ENCODE measurements at places on chromosomes 5 and 9. TPM values are rescaled to one million over a fixed set of nuclear protein-coding genes. Genes with fewer than 3 reads are reported as not detected.

DNA sequence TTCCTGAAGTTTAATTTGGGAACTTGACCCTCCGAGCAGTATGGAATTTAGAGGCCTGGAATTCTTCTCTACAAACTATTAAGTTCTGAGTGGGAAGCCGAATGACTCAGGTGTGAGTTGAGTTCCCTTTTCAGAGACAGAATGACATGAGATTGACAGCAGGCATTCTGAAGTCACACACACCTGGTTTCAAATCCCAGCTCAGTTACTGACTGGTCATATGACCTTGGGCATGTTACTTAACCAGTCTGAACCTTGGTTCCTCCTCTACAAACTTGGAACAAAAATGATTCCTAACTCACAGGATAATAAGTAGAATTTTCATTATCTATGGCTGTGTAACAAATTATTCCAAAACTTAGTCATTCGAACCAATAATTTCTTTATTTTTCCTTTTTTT, 45.5 kb upstream of the GPBP1 start:
- H3K36me3 ChIP-seq, result no peaks in the 10 kb centered on the region
- H3K27ac ChIP-seq, result no peak overlapping the region
- DNase-seq, result no peak
- no peak overlapping the region for H3K4me3 ChIP-seq
- no peaks in the 10 kb centered on the region for H3K4me1 ChIP-seq
- no peaks in the 10 kb centered on the region for H3K27me3 ChIP-seq

- H3K27ac ChIP-seq, result no peak overlapping the region
- H3K4me1 ChIP-seq, result no peaks in the 10 kb centered on the region
- H3K36me3 ChIP-seq, result no peaks in the 10 kb centered on the region
- no peak overlapping the region for H3K4me3 ChIP-seq
- no peaks in the 10 kb centered on the region for H3K27me3 ChIP-seq
- DNase-seq, result no peak
Observed at GRCh38 chr5:150559701-150560100, 51.8 kb downstream of the NDST1 start.

DNA sequence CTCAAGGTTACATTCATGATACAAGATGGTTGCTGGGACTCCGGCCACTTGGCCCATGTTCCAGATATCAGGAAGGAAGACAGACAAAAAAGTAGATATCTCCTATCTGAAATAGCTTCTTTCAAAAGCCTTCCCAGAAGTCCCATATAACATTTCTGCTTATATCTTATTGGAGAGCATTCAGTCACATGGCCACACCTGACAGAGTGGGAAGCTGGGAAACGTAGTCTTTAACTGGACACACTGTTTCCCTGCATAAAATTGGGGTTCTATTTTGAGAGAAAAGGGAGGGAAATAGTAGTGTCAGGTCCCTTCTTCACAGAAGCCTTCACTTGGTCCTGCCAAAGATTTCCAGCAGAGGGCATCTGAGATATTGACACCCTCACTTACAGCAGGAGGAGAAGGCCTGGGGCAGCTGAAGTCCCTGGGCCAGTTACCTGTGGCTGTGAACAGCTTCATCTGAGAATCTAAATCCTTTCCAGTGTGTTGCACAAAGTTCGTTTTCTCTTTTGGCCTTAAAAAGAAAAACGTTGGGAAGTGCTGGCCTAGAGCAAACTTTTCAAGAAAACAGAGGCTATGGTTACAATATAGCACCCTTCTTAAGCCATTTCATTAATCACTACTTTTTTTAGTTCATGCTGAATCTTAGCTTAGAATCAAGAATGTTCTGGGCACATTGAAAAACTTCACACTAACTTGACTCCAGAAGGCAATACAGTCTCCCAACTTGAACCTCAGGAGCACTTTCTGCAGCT, 33.5 kb downstream of the SPEF2 start:
- no peak for DNase-seq
- H3K36me3 ChIP-seq, result no peaks in the 10 kb centered on the region
- no peak overlapping the region for H3K4me3 ChIP-seq
- no peaks in the 10 kb centered on the region for H3K4me1 ChIP-seq
- no peaks in the 10 kb centered on the region for H3K27me3 ChIP-seq

GRCh38 chr5:68924481-68925145, 169.2 kb upstream of the SLC30A5 start:
- no peaks in the 10 kb centered on the region for H3K27me3 ChIP-seq
- DNase-seq, result no peak
- H3K36me3 ChIP-seq, result no peaks in the 10 kb centered on the region
- no peak overlapping the region for H3K4me3 ChIP-seq
- no peaks in the 10 kb centered on the region for H3K4me1 ChIP-seq
- H3K27ac ChIP-seq, result no peak overlapping the region

DNA sequence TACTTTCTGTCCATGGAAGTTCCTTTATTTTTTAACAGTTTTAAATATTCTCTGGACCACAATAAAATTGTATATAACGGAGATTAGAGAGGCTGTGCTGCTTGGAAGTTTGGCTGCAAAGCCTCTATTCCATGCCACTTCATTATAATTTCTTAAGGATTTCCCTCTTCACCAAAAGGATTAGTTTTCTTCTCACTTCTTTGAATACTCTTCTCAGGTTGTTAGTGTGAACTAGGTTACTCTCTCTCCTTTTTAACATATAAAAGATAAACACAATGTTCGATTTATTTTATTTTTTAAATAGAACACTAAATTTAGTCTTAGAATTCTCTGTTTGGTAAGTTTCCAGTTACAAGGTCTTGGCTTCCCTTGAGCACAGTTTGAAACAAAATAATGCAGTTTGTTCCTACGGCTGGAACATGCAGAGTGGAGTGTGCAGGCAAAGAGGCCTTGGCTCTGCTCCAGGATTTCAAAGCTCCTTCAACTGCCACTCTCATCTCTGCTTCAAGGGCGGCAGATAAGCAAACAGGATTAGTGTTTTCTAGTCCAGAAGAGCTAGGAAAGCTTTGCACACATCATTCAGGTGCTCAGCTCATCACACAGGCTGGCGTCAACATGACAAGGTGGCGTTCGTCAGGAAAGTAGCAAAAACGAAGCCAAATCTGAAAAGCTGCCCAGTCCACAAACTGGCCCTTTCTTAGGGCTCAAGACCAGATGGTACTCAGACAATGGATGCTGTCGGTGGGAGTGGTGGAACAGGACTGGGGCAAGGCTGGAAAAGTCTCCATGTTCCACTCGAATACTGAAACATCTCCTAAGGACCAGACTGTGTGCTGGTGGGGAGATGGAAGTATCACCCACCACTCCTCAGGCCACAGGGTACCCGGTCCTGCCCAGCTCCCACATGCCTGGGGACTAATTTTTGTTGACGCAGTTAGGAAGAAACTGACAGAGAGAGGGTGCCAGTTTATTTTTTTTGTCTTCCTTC, 286.6 kb downstream of the CRB2 start:
- H3K4me1 ChIP-seq, result peaks cover 20% of the 10 kb centered on the region
- DNase-seq, result no peak
- no peak overlapping the region for H3K4me3 ChIP-seq
- H3K27me3 ChIP-seq, result no peaks in the 10 kb centered on the region

DNA sequence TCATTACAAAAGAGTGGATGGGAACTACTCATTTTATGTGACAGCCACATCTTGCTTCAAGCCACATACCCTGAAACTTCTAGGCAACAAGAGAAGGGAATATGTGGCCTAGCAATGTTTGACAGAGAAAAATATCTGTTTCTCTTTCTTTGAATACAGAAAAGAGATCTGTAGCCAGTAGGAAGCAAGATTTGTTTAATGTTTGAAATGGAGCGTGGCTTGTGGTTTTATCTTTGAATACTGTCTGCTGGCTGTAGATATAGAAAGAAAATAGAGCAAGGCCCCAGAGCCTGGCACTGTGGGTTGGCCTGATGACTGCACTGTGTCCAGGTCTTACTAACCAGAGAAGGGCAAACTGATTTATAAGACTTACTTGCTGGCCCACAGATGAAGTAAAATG, 133.8 kb downstream of the ARHGEF28 start:
- no peaks in the 10 kb centered on the region for H3K27me3 ChIP-seq
- H3K36me3 ChIP-seq, result no peaks in the 10 kb centered on the region
- H3K27ac ChIP-seq, result no peak overlapping the region
- no peaks in the 10 kb centered on the region for H3K4me1 ChIP-seq
- no peak overlapping the region for H3K4me3 ChIP-seq

DNA sequence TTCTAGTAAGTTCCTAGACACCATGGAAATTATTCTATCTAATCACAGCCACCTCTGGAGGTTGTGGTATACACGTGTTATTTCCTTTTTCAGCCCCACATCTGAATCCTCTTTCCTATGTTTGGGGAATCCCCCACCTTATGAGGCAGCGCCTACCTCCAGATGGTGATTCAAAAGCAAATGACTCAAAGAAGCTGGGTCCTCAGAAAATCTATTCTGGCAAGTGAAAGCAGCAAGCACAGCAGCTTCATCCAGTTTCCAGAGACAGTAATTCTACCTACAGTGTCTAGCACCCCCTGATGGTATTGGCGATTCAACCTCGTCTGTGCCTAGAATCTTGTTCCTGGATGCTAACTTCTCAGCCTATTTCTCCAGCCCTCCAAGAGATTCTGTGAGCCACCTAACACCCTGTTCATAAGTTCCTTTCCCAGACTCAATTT, 43.0 kb downstream of the STRBP start:
- H3K27me3 ChIP-seq, result no peaks in the 10 kb centered on the region
- H3K4me3 ChIP-seq, result no peak overlapping the region
- no peak overlapping the region for H3K27ac ChIP-seq
- DNase-seq, result no peak

- no peaks in the 10 kb centered on the region for H3K27me3 ChIP-seq
- no peaks in the 10 kb centered on the region for H3K36me3 ChIP-seq
- no peak overlapping the region for H3K27ac ChIP-seq
- no peak for DNase-seq
Observed at GRCh38 chr5:169424279-169424655, 123.3 kb upstream of the SLIT3 start.

DNA sequence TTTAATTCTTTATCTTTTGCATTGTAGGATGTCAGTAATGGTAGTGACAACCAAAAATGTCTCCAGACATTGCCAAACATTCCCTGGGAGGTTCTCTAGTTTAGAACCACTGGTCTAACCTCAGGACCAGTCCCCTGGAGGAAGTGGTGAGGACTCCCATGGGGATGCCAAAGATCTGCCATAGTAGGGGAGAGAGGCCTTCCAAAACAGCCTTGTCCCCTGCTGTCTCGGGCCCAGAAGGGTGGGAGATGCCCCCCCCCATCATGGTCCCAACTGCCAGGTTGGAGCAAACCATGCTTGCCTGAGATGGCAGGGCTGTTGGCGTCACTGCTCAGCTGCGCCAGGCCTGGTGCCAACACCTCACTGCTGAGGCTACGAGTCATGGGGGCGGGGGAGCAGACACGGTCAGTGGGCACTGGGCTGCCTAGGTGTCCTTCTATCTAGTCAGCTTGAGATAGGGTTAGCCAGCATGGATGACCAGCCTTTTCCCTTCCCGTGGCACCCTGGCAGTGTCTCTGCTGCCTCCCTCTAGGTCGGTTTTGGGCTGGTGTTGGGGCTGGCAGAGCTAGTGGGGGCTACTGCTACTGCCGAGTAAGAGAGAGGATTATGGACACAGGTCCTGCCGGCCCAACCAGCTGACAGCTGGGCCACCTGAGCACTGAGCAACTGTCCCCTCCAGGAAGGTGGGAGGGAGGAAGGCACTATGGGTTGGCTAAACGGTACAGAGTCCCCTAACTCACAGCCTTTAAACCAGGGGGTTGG, 8.3 kb upstream of the CXXC5 start:
- H3K27me3 ChIP-seq, result no peaks in the 10 kb centered on the region
- H3K4me3 ChIP-seq, result no peak overlapping the region
- H3K36me3 ChIP-seq, result no peaks in the 10 kb centered on the region

GRCh38 chr9:91177661-91178280, 183.9 kb downstream of the AUH start:
- H3K4me3 ChIP-seq, result no peak overlapping the region
- H3K27me3 ChIP-seq, result no peaks in the 10 kb centered on the region
- DNase-seq, result peak; percentile 48
- H3K4me1 ChIP-seq, result peaks cover 31% of the 10 kb centered on the region
- H3K27ac ChIP-seq, result peak overlapping the region; percentile 15

NDUFA8 gene
- 15.9 TPM for total RNA-seq

AK1 gene
- 76.3 TPM for total RNA-seq

CDKN2B gene
- total RNA-seq, result 0.16 TPM

F2RL2 gene
- total RNA-seq, result not detected

All from natural killer cell (primary cell).